ENCODE measurements at places on chromosomes 13 and 19.

- DNase-seq: no peak
Observed at GRCh38 chr13:42893214-42893671, 98.8 kb downstream of the EPSTI1 start.

- DNase-seq: no peak
Observed at GRCh38 chr13:40460116-40460515, 206.3 kb downstream of the FOXO1 start.

DNA sequence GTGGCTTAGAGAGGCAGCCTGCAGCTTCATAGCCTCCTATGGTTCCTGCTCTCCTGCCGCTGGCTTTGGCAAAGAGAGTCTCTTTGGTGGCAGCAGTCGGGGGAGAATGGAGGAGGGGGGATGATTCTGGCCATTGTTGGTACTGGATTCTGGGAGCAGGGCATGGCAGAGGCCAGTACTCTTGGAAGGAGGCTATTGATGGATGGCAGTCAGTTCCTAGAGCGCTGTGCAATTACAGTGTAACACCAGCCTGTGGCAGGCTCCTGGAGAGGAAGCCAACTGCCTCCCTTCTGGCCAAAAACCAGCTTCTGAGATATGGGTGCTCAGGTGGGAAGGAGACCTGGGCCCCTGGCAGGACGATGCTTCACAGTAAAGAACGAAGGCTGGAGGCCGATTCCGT lies 47.9 kb upstream of the TMTC4 start:
- no peak for DNase-seq

- no peak for DNase-seq
Observed at GRCh38 chr19:47107202-47107952, 6.2 kb downstream of the ZC3H4 start.

DNA sequence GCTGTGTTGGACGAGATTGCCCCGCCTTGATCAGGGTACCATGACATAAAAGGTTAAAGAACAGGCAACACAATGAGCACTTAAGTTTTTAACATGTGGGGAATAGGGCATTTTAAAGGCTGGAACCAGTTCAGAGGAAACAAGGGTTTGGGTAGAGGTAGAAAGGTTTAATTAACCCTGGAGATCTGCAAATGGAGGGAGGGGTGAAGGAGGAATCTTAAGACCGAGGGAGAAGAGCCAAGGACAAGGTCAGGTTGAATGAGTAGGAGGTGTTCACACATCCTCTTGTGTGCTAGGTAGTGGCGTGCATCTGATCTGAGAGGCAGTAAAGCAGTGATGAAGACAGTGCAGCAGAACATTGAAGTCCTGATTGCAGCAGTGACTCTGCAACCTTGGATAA lies 28.5 kb downstream of the SKA3 start:
- DNase-seq: no peak

- DNase-seq: no peak
Observed at GRCh38 chr19:13051557-13052165, 51.0 kb downstream of the LYL1 start.

- DNase-seq: no peak
Observed at GRCh38 chr13:26411206-26411605, 146.3 kb upstream of the WASF3 start.

DNA sequence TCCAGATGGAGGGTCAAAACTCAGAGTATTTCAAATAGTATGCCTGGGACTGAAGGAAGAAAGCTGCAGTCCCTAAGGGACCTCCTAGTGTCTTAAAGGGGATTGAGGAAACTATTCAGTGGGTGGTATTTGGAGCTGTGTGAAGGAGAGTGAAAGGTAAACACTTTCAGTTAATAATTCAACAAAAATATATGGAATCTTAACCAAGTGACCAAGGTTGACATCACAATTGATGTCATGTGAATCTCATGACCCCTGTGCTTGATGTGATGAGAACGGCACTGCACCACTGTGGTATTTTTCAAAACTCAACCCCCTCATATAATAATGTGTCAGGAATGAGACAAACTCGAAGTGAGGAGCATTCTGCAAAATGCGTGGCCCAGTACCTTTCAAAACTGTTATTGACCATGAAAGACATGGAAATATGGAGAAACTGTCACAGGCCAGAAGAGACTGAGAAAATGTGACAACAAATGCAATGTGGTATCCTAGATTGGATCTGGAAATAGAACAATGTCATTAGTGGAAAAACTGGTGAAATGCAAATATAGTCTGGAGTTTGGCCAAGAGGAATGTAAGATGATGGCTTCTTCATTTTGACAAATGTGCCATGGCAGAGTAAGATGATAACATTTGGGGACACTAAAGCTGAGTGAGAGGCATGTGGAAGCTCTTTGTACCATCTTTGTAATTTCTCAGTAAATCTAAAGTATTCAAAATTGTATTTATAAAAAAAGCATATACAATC lies 553.9 kb downstream of the RFC3 start:
- no peak for DNase-seq

GRCh38 chr13:91280801-91281200 lies 66.7 kb upstream of the MIR17HG start:
- DNase-seq: no peak

DNA sequence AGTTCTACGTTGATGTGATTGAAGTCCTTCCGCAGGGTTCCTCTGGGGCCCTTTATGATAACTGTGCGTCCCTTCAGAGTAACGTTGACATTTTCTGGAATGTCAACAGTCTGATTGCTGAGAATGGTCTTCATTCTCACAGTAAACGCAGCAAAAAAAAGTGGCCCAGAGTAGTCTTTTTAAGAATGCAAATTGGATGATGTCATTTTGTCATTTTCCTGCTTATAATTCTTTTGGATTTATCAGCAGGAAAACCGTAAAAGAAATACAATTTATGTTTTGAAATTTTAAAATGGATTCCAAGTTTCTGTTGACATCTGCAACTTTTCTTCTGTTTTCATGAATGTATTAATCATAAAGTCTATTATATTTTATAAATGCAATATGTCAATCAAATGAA lies 14.8 kb downstream of the URI1 start:
- no peak for DNase-seq

DNA sequence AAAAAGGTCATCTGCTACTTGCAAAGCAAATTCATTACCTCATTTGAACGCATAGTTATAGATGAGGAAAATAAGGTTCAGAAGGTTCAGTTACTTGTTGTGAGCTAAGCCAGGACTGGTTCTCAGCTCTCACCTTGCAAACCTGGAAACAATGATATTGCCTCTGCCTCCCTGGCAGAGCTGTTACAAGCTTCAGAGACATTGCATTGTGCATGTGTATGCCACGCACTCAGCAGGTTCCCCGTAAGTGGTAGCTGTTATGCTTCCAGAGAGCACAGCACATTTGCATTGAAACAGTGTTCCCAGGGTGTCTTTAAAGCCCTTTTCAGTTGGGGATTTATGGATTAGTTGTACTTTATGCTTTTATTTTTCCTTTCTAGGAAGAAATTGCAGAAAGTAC lies 80.6 kb downstream of the DGKH start:
- DNase-seq: no peak

DNA sequence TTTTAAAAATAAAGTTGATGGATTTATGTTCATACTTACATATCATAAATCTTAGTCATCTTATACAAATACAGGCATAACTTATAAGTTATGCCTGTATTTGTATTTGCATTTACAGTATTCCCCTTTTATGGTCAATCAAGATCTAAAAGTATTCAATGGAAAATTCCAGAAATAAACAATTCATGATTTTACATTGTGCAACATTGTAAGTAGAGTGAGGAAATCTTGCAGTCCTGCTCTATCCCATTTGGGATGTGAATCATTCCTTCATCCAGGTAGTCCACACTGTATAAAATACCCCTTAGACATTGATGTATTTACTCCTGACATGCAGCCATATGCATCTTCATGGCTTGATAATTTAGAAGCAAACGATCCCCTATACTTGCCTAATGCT lies 795.3 kb downstream of the SLITRK1 start:
- no peak for DNase-seq

All from COLO829 (cell line).